ENCODE measurements at places on chromosomes 7 and 10.

DNA sequence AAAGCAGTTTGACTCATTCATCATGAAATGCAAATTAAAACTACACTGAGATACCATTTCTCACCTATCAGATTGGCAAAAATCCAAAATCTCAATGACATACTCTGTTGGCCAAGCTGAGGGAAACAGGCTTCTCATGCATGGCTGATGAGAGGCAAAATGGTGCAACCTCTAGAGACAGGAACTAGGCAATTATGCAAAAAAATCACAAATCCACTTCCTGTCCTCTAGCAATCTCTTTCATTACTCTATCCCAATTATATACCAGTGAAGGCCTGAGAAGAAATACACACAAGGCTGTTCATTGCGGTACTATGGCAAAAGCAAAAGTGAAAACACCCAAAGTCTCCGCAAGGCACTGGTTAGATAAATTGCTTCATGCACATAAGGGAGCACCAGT lies 25.9 kb upstream of the PTPRN2 start:
- DNase-seq = peak; percentile 54

DNA sequence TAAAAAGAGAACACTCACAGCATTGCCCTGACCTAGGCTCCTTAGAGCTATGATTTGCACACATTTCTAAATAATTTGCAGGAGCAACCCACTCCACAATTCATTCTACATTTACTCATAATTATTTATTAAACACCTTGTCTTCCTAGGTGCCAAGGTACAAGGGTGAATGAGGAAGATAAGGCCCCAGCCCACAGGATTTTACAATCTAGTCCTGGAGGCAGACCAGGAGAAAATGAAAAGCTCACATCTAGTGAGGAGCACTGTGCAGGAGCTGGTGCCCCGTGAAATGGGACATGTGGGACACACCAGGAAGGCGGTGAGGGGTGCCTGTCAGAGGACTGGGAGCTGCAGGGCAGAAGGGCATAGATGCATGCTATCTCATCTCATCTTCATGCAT lies 59.7 kb upstream of the LRRC18 start:
- DNase-seq = no peak

- DNase-seq = no peak
These were observed 109.6 kb upstream of the SP4 start for GRCh38 chr7:21317966-21318915.

DNA sequence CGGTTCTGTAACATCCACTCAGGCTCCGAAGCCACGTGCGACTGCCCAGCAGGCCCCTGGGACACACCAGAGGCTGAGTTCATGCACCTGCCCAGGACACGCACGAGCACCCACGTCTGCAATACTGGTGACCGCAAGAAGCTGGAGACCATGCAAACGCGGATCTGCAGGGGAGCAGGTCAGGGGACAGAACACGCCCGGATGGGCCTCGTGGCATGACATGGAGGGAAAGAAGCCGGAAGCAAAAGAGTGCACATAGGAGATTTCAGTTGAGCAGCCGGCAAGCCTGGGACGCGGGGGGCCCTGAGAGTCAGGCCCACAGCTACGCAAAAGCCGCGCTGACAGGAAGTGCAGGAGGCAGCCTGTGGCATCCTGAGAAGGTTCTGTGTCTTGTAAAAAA lies 73.7 kb downstream of the FOXL3 start:
- no peak for DNase-seq

- peak; percentile 38 for DNase-seq
These were observed 47.2 kb downstream of the PYROXD2 start for GRCh38 chr10:98367604-98368451.

GRCh38 chr7:14048889-14049288 lies 59.4 kb upstream of the ETV1 start:
- DNase-seq = peak; percentile 3

DNA sequence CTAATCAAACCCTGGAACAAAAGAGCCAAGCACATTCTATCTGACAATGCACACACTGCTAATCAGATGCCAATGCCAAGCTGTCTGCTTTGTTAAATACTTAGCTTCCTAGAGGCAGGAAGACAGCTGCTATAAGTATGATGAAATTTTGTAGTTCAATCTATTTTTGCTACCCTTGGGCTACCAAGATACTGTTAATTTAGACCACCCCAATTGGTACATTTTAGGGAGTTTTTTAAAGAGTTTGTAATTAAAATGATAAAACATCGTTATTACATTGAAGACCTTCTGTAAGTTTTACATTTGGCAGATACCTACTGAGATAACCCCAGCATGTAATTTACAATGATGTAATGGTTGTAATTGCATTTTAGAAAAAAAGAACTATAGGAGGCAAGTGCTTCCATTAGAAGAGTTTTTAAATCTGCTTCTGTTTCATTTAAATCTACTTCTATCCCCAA lies 268.5 kb downstream of the ADK start:
- DNase-seq = peak; percentile 13

DNA sequence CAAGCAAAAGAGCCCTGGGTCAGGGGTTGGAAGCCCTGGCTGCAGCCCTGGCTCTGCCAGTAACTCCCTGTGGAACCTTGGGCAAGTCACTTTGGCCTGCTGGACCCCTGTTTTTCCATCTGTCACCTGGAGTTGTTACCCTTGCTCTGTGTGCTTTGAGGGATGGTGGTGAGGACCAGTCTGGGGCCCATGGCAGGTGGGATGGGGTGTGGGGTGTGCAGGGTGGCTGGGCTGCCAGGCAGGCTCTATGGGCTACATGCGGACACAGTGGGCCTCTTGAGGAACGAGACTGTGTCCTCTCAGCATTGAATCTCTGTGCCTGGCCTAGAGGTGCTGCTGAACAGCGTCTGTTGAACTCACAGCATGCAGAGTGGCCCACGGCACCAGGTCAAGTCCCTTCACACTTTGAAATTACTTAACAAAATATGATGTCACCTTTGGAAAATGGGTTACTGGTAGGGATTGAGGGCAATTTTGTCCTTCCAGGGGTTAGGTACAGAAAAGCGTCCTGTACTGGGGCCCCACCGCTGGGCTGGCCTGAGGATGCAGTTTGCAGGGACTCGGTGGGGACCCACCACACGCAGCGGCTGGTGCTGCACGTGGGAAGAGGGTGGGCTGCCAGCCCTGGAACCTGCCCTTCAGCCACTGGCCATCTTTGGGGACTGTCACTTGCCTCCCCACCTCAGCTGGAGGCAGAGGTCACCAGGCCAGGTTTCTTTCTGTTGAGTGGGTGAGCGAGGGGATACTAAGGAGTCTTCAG lies 45.3 kb downstream of the PRF1 start:
- no peak for DNase-seq

DNA sequence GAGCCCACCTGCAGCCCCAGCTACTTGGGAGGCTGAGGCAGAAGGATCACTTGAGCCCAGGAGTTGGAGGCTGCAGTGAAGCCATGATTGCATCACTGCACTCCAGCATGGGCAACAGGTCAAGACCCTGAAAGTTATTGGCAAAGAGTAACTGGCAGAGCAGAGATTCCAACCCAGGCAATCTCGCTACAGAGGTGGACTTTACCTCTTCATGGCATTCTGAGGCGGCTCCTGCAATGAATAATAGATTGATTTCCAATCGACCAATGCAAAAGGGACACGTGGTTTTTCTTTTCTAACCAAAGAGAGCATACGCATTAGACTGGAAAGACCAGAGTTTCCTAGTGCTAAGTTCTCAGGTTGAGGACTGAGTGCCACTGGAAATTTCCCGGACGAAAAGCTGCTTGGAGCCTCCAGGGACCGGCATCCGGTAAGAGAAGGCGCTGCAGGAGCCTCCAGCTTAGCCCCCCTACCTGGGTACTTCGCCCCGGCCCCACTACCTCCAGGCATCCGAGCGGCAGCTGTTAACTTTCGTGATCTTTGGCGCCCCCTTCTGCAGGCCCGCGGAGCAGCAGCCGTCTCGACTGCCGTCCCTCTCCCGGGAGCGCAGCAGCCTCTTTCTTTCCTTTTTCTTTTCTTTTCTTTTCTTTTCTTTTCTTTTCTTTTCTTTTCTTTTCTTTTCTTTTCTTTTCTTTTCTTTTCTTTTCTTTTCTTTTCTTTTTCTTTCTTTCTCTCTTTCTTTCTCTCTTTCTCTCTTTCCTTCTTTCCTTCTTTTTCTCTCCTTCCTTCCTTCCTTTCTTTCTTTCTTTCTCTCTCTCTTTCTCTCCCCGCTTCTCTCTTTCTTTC lies 4.1 kb downstream of the MBLAC1 start:
- peak; percentile 84 for DNase-seq

DNA sequence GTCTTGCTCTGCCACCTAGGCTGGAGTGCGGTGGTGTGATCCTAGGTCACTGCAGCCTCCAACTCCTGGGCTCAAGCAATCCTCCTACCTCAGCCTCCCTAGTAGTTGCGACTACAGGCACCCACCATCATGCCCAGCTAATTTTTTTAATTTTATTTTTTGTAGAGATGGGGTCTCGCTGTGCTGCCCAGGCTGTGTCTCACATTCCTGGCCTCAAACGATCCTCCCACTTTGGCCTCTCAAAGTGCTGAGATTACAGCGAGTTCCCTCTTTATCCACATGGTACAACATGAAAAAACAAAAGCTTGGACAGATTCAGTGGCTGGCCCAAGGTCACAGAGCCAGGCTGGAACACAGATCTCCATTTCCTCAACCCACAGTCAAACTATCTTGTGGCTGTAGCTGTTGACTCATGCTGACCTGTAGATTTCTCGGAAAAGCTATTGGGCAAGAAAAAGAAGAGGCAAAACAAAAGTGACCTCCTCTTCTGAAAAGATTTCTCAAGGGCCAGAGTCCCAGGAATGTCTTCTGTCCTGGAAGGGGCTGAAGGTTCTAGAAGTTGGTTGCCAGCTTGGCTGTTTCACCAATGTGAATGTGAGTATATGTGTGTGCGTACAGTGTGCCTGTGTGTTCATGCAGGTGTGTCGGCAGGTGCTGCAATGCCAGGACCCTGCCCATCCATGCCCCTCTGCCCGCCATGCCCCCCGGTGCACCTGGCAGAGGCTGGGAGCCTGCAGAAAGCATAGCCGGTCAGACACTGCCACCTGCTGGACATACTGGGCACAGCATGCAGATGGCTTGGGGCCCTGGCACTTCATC lies 28.4 kb downstream of the TMEM130 start:
- DNase-seq = peak; percentile 74

DNA sequence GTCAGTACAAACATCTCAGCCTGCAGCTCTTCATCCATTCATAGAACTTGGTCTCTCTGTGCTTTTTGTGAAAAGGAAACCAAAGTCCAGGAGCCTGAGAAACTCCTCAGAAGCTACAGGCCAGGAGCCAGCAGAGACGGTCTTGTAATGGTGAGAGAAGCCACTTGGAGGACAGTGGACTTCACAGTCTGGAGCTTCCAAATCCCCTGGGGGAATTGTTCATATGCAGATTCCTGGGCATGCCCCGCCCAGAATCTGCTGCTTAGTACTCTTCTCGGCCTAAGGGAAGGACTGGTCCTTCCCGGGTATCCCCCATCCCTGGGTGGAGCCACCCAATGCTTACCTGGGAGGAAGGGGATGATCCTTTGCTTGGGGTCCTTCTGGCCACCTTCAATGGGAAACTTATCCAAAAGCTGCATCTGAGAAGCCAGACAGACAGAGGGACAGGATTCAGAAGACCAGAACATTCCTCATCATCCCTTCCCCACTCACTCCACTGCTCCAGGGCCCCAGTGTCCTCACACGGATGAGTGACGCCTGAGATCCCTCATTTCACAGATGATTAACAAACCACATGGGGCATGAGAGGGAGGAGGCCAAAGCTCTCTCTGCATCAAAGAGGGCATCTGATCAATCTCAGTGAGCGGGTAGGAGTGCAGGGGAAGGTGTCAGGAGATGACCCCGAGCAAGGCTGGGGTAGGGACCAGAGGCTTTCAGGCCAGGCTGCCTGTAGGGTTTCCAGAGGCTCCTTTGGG lies 88.4 kb downstream of the SH3PXD2A start:
- no peak for DNase-seq

DNA sequence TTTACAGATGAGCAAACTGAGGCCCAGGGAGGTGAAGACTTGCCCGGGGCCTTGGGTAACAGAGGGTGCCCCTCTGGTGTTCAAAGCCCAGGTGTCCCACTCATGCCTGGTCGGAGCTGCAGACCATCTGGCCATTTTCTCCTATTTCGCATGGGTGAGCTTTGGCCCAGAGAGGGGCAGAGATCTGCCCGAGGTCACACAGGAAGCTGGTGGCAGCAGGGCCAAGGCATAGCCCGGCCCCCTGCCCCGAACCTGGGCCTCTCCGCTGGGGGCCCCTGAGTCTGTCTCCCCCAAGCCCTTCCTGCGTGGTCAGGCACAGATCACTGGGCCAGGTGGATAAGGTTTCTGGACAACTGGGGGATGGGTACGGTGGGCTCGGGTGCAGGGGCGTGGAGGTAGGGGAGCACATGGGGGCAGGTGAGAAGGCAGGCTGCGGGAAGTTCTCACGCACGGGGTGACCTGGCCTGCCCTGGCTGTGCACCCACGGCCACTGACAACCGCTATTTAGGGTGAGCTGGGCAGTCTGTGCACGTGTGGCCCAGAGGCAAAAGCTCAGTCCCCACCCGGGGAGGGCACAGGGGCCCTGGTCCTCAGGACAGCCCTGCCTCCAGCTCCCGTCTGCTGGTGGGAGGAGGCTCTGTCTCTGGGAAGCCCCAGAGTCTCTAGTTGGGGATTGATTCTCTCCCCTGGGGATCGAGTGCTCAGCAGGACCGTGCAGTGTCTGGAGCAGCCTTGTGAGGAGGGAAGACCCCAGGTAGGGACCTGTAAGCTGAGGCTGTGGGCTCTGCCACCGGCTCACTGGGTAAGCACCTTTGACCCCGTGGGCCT lies 68.6 kb downstream of the UNCX start:
- DNase-seq = no peak

GRCh38 chr7:121195874-121196273 lies 132.9 kb upstream of the WNT16 start:
- peak; percentile 61 for DNase-seq

DNA sequence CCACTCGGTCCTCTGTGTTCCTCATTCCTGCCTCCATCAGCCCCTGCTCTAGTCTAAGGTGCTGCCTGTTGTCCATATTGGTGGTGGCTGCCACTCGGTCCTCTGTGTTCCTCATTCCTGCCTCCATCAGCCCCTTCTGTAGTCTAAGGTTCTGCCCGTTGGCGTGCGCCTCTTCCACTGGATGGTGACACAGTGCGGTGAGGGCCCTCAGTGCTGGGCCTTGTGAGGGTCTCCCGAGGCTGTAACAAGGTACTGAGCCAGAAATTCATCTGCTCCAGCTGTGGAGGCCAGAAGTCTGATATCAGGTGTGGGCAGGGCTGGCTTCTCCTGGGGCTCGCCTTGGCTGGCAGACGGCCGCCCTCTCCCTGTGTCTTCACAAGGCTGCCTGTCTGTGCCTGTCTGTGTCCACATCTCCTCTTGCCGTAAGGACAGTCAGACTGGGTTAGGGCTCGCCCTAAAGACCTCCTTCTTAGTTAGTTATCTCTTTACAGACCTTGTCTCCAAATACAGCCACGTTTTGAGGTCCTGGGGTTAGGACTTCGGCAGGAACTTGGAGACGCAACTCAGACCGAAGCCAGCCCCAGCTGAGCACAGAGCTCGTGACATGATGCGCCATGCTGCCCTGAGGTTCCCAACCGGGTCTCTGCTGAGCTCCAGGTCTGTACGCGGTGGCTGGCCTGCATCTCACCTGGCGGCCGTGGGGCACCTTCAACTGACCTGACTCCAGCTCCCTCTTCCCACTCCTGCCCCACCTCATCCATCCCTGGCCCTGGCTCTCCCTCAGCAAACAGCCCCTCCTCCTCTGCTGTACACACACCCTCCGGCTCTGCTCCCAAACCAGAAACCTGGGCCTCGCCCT lies 181.4 kb upstream of the SHH start:
- no peak for DNase-seq

- DNase-seq = no peak
These were observed 88.0 kb downstream of the GLRX3 start for GRCh38 chr10:130224228-130224627.

- DNase-seq = no peak
These were observed 906 bp downstream of the CDK1 start for GRCh38 chr10:60778971-60779796.

GRCh38 chr7:113087071-113087998 lies 708 bp upstream of the GPR85 start:
- peak; percentile 72 for DNase-seq

Measured in astrocyte of the hippocampus (primary cell).